ENCODE measurements at places on chromosomes 6 and 20. TPM values are rescaled to one million over a fixed set of nuclear protein-coding genes. Genes with fewer than 3 reads are reported as not detected.

DNA sequence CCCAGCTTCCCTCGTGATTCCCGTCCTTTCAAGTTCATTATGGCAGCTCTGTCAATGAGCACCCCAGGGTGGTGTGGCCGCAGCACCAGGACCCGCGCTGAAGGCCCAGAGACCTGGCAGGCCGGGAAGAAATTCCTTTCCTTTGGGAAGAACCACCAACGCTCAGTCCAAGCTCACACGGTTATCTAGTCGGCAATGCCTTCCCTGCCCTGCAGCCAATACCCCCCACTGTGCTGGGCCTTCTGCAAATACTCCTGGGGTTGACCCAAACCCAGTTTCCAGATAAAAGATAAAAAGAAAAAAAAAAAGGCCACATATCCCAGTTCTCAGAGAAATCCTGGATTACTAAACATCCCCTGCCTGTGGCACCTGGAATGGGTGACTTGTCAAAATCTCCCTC, 28.7 kb downstream of the PXDC1 start:
- DNase-seq, result no peak

GRCh38 chr20:46635514-46636136, 15.6 kb downstream of the SLC13A3 start:
- no peak for DNase-seq

- no peak for DNase-seq
Observed at GRCh38 chr20:19885939-19886660, 128.0 kb downstream of the RIN2 start.

DNA sequence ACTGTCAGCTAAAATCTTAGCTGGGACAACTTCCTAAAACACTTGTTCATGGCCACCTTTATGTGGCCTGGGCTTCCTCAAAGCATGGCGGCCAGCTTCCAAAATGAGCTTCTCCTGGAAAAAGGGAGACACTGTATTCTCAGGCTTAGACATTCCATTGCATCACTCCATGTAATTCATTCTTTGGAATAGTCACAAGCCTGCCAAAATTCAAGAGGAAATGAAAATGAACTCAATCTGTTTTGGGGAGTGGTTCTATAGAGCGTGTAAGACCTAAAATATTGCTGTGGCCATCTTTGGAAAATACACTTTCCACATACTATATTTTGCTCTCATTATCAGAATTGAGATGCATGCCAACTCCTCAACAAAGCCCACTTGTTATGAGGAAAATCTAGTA, 687.0 kb downstream of the KIF16B start:
- DNase-seq, result no peak

DNA sequence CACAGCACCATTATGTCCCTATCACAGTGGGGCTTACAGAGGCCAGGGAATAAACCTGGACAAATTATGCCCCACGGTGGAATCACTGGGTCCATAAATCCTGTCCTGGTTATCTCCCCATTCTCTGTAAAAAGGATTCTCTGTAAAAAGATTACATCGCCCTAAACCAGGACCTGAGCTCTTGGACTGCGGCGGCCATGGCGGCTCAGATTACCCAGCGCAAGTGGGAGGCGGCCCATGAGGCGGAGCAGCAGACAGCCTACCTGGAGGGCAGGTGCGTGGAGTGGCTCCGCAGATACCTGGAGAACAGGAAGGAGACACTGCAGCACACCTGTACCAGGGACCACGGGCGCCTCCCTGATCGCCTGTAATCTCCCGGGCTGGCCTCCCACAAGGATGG, 8.4 kb upstream of the HLA-A start:
- no peak for DNase-seq

PGC gene
- total RNA-seq, result not detected

EBF4 gene
- 4.2 TPM for total RNA-seq

DNA sequence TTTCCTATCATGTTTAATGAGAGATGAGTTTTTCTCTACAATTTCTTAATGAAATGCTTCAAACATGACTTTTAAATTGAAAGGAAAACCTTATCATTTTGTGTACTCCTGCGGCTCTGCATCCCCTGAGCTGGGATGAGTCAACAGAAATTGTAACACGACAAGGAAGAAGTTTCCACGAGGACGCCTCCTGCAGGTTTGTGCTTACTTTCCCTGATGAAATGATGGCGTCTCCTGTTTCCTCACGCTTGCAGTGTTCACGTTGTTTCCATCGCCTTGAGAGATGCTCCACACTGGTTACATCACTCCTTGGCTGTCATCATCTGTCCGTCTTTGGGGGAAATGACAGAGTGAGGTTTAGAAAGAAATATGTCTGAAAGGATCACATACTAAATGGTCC, 233.7 kb upstream of the ZFP64 start:
- DNase-seq, result no peak

DNA sequence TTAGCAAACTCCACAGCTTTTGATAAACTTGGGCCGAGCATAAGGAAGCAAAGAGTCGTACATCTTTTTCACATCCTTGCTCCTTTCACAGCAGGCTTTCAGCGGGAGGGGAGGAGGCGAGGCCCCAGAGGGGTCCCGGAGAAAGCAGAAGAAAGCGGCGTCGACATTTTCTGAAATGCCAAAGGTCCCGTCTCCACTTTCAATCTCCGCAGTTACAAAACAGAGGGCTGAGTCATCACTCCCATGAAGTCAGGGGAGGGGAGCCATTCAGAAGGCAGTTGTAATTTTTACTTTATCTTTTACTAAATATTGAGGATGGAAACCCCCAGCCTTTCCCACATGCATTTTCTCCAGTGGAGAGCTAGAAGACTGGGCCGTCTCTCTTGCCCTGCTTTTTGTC, 174.2 kb upstream of the THBS2 start:
- DNase-seq, result no peak

DNA sequence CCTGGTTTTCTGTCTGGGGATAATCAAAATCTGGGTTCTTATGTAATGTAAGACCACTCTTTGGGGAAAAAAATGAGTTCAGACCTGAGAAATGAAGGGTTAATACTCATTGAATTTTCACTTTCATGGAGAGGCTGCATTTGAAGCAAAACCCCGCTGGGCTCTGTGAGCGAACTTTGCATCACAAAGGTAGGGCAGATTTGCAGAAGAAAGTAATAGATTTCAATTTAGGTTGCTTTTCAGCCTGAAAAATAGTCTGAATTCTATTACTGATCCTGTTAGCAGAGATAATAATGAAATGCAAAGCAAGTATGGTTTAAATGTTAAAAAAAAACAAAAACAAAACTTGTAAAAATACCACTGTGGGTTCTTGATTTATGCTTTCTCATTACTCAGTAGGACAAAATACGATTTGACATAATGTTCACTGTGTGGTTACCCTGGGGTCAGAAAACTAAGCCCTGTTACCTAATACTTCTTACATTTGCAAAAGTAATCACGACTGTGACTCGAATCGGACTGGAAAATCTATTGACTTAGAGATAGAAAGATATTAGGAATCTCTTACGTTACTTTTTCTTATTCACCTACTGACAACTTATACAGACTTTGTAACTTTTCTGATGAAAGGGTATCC, 72.2 kb downstream of the UST start:
- no peak for DNase-seq

- DNase-seq, result no peak
Observed at GRCh38 chr20:23298155-23298554, 52.4 kb upstream of the NXT1 start.

DNA sequence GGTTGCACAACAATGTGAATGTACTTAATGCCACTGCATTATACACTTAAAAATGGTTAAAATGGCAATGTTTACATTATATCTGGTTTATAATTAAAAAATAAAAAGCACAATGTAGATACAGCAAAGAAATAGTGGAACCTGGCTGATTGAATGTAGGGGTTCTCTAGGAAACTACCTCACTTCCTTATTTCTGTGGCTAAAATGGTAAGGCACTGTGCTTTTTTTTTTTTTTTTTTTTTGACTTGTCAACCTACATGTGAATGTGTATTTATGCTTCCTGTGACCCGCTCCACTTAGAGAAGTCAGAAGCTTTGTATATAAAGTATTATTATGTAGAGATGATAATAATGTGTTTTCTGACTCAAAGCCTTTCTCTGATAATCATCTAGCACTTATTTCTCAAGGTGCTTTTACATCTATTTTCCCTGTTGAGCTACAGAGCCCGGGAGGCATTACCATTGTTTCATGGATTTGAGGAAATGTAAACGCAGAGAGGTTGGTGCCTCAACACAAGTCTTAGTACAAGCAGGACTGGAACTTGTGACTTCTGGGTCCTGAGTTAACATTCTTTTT, 55.0 kb downstream of the SOX4 start:
- no peak for DNase-seq

DNA sequence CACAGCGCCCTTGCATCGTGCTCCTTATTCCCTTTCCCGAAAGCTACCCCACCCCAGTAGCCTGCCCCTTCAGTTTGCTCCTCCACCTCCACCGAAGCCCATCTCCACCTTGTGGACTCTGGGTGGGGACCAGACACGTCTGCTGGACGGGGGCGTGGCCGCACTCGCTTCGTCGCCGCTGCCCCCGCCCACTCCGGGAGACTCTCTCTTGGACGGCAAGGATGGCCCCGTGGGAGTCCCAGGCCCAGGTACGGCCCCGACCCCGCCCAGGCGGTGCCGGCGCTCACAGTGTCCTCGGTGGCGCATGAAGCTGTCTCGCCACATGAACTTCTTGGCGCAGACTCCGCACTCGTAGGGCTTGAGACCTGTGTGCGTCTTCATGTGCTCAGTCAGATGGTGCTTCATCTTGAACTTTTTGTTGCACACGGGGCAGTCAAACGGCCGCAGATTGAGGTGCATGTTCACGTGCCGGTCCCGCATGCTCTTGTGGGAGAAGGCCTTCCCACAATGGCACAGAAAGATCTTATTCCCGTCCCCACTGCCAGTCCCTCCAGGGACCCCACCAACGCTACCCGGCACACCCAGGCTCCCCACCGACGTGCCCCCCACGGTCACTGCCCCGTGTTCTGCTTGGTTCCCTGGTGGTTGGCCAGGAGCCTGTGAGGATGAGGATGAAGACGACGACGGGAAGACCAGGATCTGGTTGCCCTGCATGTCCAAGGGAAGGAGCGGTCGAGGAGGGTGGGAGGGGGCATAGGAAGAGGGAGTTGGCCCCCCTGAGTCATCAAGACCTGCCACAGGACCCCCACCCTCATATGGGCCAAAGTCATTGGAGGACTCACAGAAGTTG, 1.3 kb upstream of the TAPBP start:
- no peak for DNase-seq

DNA sequence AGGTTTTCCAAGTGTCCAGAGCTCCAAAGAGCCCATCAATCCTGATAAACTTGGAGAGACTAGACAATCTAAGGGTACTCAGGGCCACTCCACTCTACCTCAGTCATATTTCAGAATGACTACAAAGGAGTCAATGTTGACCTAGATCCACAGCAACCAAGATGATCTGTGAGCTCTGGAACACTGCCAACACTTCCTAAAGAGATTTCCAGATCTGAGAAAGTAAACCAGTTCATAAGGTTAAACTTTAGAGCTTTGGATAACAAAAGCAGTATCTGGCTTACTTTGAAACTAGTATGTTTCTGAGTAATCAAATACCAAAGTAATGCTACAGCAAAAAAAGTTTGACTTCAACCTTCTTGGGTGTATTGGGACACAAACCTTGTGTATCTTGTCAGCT, 122.7 kb downstream of the BTBD9 start:
- no peak for DNase-seq

LY6G6C gene
- total RNA-seq, result not detected

- DNase-seq, result no peak
Observed at GRCh38 chr6:5998236-5998635, 8.5 kb downstream of the NRN1 start.

MED23 gene
- total RNA-seq, result 56.7 TPM

DNA sequence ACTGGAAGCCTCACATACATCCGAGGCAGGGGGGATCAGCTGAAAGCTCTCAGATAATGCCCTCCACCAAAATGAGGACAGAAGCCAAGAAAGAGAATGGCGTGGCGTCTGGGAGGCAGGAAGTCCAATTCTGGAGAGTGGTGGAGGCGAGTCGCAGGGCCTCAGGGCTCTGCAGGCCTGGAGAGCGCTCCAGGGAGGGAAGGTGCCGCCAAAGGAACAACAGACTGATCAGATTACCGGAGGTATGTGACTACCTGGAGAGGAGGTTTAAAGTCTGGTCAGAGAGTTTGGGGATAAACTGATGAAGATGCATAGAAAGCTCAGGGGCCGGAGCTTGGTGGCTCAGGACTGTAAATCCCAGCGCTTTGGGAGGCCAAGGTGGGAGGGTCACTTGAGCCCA, 11.2 kb upstream of the IP6K3 start:
- DNase-seq, result no peak

GRCh38 chr6:37971711-37972390, 152.3 kb downstream of the ZFAND3 start:
- no peak for DNase-seq

DNA sequence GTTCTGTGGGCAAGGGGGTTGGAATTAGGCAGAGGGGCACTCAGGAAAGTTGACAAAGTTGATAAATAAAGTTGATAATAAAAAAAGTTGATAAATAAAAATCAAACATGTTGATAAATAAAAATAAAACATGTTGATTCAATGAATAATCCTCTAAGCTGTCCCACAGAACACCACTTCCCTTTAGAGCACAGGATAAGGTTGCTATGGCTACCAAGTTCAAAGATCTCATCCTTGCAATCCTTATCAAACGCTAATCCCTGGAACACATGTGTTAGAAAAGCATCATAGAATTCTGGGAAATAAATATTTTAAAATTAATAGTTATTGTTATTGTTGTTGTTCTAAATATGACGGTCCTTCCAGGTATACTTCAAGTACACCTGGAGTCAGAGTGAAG, 33.9 kb downstream of the MBOAT1 start:
- DNase-seq, result no peak

- DNase-seq, result no peak
Observed at GRCh38 chr20:101975-102374, 14.5 kb downstream of the DEFB125 start.

KIFC1 gene
- total RNA-seq, result 1.6 TPM

DNA sequence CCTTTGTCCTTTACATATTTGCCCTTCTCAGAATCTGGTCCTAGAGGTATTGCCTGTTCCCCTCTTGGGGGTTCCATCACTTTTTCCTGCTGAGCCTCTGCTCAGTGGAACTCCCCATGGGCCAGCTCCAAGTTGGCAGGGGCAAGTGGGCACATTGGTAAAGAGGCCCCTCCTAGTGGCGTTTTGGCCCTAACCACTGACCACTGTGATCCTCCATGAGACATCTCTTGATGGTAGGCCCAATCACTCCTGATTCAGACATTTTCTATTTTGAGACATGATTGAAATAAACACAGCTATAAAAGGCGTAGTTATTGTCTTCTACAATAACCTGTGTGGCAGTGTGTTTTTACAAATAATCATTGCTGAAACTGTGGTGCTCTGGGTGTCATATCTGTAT, 83.0 kb downstream of the RREB1 start:
- no peak for DNase-seq

GRCh38 chr20:34363062-34363464, at the start of gene ITCH:
Gene ITCH, plus strand, starts transcription at chr20:34363273. Its CDS starts 30,539 bp downstream, at chr20:34393812.
- peak; percentile 87 for DNase-seq

TRIM15 gene
- not detected for total RNA-seq

PLN gene
- not detected for total RNA-seq

Data from CD4-positive, alpha-beta T cell (primary cell).